ENCODE measurements at places on chromosomes 13 and 19.

- DNase-seq: no peak
These were observed 3.7 kb downstream of the MBD3L1 start for GRCh38 chr19:8835877-8836276.

DNA sequence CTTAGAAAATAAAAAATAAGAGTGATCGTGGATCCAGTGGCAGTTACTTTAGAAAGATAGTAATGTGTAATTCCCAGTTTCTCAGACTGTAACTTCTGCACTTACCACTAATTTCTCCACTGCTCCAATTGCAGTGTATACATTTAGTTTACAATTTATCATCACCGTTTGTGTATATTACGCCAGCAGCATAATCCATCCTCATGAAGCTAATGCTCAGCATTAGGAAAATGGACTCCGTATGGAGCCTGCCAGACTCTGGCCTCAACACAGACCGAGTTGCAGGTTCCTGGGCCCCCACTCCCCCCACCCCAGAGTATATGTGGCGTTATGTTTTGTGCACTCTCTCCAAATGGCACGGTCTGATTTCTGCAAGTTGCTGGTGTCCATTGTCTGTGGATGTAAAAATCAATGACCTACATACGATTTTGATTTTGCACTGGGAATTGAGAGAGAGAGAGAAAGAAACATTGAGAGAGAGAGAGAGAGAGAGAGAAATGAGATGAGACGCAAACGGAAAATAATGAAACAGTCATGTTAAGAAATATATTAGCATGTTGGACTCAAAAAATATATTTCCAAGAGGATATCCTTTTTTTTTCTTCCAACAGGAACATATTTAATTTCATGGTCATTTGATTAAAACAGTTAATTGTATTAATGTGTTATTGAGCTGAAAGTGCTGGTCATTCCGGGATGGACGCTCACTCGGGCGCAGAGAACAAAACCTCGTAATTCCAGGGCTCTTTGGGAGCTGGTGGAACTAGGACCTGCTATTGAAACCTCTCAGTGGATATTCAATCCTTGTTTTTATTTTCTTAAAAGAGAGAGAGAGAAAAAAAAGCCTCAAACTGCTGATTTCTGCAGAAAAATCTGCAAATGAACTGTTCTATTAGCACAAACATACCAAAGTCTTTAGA, 278.8 kb downstream of the TSHZ3 start:
- DNase-seq: no peak

GRCh38 chr19:55676383-55676782, 1.4 kb downstream of the EPN1 start:
- DNase-seq: no peak

DNA sequence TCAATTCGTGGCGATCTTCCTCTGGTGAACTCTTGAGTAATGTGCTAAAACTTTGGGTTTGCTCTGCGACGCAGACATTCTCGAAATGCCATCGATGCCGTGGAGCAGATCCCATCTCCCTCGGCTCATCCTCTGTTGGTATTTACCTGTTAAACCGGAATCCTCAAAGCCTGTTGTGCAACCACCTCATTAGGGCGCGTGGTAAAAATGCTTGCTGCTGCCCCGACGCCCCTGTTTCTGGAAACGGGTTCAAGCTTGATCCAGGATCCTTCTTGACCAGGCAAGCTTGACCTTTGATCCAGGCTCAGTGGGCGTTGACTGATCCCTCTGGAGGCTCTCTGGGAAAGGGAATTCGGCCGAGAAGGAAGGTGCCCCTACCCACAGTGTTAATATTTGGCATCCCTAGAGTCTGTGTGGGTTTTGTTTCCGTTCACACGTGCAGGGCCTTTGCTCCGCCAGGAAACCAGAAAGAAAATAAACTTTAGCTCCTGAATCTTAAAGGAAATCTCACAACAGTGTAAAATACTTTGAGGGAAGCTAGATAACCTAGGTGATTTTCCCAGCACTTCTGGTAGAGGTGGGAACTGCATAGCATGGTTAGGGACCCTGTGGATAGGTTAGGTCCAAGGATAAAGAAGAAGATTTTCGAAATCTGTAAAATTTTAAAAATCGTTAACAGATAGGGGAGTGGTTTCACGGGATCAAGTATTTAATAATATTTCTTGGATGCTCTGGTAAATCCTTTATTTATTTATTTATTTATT, 1.1 kb downstream of the LSM14A start:
- no peak for DNase-seq

GRCh38 chr19:33503433-33504057, 18.0 kb downstream of the PEPD start:
- no peak for DNase-seq

DNA sequence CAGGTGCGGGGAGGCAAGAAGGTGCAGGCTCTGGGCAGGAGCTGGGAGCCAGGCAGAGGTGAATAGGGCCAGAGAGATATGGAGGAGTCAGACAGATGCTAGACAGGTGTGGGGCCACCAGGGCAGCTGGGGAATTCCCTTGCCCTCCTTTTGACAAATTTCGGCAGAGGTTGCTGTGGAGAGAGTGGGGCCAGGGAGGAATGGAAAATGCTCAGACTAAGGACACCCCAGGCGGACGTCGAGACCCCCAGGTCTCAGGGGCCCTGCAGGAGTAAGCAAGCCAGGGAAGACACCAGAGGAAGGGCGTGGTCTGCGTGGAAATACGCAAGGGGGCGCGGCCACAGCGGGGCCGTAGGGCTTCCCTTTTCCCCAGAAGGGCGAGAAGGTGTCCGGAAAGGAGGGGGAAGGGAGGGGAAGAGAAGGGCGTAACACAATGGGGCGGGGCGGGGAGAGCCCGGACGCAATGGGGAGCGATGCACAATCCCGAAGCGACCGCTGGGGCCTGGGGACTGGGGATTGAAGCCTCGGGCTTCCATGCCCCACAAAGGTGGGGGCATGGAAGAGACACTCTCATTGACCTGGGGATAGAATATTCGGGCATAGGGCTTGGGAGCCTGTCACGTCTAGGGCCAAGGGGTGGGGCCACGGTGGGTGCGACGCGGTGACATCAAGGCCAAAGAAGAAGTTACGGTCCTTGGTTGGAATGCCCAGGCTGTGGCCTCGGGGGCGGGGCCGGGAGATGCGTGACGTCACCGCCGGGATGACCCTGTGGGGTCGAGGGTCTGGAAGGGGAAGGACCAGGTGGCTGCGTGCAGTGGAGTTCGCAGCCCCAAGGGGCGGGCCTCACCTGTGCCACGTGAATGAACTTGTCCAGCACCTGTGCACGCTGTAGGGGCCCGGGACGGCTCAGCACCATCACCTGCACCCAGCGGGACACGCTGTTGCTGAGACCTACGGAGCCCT, 8.2 kb downstream of the RASGRP4 start:
- DNase-seq: no peak

- no peak for DNase-seq
These were observed 380.8 kb downstream of the LMO7 start for GRCh38 chr13:76016799-76017400.

DNA sequence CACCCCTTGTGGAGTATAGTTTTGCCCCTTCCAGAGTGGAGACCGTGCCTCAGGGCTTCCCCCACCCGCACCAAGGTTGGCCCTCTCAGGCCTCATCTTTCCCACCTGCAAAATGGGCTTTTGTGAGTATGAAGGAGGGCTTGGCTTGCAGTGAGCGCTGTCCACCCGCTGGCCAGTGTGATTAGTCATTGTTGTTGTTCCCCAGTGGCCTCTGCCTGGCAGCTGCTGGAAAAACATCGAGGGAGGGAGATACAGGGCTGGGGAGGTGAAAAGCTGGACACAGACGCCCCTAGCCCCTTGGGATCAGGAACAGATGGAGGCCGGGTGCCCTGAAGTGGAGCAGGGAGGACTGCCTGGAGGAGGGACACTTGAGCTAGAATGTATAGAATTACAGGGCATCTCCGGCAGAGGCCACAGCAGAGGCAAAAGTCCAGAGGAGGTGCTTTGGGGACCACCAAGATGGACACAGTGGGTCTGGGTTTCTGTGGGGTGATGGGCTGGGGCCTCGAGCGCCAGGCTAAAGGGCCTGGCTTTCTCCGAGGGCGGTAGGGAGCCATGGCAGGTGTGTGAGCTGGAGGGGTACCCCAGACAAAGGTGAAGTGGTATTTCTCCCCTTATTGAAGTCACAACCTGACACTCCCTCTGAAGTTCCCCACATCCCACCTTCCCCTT, 3.9 kb upstream of the IL12RB1 start:
- DNase-seq: no peak

DNA sequence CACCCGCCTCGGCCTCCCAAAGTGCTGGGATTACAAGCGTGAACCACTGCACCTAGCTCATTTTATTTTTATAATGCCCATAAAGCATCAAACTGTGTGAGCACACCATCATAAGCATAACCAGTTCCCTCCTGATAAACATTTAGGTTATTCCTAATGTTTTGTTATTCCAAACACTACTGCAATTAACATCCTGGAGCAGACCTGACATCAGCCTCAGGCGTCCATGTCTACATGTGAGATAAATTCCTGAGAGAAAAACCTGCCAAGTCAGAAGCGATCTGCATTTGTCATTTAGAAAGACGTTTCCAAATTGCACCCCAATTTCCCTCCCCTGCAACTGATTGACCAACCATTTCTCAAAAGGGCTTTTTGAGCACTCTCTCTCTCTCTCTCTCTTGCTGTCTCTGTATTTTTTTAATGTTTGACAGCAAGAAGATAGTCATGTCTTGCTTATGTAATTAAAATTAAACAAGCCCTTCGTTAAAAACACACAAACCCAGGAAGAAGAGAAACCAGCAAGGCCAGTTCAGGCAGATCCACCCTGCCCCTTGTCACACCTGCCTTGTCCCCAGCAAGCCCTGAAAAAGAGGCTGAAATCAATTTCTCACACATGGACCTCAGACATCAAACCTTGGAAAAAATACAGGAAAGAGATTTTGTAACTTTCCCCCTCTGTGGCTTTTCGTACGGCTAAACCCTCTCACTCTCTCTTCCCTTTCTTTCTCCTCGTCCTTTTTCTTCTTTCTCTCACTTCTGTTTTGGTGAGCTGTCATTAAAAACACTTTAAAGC, 9.9 kb downstream of the LYPD3 start:
- DNase-seq: no peak

- no peak for DNase-seq
These were observed 4.0 kb upstream of the FTL start for GRCh38 chr19:48961051-48961649.
